ENCODE measurements at places on chromosomes 6 and 20.

DNA sequence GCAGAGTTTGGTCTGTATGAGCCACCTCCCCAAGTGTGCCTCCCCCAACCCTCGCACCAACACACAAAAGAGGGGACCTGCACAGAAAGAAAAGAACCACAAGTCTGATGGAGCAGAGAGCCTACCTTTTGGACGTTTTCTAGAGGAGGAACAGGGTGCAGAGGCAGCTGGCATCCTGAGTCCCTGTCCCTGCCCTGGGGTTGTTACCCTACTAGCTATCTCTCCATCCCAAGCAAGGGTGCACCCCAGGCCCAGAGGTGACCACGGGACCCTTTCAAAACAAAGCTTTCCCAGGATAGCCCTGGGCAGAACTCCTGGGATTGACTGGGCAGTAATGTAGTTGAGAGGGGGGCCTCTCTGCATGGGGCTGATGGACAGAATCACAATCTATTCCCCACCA, 9.7 kb upstream of the MATN4 start:
- DNase-seq: no peak

DNA sequence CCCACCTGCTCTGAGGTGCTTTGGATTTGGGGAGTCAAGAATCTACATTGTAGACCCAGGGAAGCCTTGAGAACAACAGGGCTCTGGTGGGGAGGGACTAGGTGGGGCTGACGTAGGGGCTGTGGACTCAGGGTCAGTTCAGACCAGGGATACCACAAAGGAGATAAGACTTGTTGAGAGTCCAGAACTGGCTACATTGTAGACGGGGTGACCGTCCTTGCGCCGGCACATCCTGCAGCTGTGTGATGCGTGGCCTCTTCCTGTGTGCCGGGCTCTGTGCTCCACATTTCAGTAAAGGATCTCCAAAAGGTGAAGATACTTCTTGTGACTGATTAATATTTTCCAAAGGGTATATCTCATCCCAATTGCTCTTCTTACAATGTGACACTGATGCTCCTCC, 9.8 kb upstream of the TLDC2 start:
- no peak for DNase-seq

DNA sequence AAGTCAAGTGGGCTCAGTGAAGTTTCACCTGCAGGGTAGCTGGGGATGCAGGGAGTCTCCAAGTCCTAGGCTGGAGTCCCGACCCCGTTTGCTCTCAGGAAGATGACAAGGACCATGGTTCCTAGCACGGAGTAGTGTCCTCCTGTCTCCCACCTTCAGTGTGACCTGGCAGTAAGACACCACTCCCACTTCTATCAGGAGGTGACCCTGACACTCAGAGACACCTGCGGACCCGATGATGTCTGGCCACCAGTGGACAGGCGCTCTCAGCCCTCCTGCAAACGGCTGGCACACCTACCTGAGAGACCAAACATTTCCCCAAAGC, 1.1 kb downstream of the SOD2 start:
- no peak for DNase-seq

DNA sequence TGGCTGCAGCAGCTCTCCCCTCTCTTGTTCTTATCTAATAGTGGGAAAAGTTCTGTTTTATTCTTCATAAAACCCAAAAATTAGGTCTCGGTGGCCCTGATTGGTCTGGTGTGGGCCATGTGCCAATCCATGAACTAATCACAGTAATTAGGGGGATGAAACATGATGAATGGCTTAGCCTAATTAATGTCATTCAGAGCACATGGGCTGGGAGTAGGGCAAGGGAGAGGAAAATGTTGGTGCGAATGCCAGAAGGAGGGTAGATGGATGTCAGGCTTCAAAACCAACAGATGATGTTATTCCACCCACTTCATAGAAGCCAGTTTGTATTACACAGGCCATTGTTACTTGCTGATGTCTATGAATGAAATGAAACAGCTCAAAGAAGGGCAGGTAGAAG, 46.5 kb downstream of the PLEKHG1 start:
- DNase-seq: no peak

DNA sequence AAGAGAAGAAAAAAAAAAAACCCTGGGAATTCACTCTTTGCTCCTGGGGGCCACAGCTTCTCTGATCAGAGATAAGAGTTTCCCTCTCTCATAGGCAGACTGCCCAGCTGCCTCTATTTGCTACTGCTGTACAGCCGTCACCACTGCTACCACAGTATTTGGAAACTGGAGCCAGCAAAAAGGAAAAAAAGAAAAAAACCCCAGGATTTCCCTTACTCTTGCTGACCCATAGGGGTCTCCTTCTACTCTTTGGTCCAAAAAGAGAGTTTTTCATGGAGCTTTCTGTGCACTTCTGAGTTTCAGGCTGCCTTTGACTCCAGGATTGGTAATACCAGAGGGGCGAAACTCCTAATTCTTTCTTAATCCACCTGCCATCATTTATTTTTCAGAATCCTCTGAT, 89.7 kb downstream of the MDGA1 start:
- no peak for DNase-seq

GRCh38 chr6:69818223-69818930, 21.6 kb upstream of the LMBRD1 start:
- no peak for DNase-seq

DNA sequence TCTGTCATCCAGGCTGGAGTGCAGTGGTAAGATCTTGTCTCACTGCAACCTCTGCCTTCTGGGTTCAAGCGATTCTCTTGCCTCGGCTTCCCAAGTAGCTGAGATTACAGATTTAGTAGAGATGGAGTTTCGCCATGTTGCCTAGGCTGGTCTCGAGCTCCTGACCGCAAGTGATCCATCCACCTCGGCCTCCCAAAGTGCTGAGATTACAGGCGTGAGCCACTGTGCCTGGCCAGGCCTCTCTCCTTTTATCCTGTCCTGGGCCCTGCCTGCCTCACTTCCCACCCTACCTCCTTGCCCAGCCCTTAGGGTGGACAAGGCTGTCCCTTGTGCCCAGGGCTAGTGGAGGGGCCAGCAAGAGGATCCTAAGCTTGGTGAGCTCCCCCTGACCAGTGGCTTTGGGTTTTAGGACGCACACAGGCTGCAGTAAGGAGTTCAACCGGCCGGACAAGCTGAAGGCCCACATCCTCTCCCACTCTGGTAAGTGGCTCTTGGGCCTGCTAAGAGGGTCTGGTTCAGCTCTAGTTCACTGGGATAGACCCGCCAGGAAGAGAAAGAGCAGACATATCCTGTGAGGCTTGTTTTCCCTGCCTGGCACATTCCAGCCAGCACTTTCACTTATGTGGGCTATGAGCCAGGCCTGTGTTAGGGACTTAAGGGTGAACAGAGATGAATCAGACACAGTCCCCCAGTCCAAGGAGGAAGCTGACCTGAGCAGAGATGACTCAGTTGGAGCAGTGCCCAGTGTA, 21.9 kb upstream of the CHMP4B start:
- no peak for DNase-seq

DNA sequence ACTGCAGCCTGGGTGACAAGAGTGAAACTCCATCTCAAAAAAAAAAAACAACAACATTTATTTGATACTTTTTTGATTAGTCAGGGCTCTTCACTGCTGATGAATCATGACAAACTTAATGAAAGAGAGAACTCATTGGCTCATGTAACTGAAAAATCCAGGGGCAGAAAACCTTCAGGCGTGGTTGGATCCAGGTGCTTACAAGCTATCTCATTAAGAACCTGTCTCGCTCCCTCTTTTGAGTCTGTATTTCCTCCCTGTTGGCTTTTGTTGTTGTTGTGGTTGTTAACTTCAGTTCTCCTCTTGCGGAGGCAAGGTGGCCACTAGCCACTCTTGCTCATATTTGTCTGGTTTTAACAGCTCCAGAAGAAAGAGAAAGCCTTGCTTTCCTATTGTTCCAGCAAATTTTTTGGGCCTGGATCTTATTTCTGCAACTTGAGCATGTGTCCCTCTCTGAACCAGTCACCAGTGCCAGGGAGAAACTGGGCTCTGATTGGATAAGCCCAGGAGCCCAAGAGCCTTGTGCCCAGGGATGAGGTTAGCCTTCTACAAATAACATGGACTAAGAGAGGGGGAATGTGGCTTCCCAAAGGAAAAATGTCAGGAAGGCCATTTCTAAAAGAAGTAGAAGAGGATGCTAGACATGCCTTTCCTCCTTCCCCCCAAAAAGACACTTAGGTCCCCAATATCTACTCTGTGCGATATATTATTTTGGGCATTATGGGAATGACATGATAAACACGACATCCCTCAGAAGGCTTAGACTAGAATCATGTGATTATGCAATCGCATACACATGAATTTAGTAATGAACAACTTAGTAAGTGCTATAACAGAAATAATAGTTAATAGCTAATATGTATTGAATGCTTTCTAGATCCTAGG, 64.5 kb downstream of the PHACTR2 start:
- no peak for DNase-seq

GRCh38 chr6:101401792-101402621, 8.5 kb downstream of the GRIK2 start:
- peak; percentile 58 for DNase-seq

GRCh38 chr20:18359854-18360253, 71.5 kb downstream of the ZNF133 start:
- no peak for DNase-seq

DNA sequence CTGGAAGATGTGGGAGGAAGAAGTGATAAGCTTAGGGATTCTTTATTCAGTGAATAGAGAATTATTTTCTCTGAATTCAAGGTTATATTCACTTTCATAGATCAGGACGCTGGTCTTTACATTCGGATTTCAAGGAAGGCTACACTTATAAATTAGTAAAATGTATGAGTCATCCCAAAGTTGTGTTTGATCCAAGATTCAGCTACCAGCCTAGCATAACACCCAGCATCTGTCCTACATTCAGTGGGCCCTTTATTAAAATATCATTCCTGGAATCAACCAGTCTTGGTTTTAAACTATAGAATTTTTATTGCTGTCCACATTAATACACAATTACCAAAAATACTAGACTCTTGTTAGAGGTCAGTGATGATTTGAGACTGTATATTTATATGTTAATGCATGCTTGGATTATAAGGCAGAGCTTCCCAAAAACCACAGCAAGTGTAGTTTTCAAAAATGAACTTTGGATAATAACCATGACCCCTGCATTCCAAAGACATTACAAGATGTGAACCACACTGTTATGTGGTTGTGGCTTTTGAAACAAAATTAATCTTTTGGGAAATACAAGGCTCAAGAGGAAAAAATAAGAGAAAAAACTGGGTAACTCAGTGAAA, 210.7 kb upstream of the CNR1 start:
- DNase-seq: no peak

- DNase-seq: no peak
Measured at GRCh38 chr6:21752054-21752811, 158.7 kb downstream of the SOX4 start.

GRCh38 chr20:33674294-33675135, at the start of gene NECAB3:
Gene NECAB3, minus strand, starts transcription at chr20:33674428. Its CDS starts 76 bp downstream, at chr20:33674352.
- peak; percentile 59 for DNase-seq

DNA sequence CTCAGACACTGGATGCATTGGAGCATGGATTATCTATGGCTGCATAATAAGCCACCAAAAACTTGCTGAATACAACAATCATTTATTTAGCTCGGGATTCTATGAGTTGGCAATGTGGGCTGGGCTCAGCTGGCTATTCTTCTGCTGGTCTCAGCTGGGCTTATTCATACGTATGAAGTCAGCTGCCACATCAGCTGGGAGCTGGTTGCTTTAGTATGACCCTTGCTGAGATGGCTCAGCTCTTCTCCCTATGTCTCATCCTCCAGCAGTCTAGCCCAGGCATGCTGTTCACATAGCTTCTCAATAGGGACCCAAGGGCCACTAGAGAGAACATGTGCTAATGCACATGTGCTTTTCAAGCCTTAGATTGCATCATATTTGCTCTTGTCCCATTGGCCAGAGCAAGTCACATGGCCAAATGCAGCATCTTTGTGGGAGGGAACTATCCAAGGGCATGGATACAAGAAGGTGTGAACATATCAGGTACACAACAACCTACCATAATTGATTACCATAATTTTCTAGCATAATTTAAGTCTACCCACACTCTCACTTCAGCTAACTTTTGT, 444.6 kb downstream of the KIF16B start:
- no peak for DNase-seq

DNA sequence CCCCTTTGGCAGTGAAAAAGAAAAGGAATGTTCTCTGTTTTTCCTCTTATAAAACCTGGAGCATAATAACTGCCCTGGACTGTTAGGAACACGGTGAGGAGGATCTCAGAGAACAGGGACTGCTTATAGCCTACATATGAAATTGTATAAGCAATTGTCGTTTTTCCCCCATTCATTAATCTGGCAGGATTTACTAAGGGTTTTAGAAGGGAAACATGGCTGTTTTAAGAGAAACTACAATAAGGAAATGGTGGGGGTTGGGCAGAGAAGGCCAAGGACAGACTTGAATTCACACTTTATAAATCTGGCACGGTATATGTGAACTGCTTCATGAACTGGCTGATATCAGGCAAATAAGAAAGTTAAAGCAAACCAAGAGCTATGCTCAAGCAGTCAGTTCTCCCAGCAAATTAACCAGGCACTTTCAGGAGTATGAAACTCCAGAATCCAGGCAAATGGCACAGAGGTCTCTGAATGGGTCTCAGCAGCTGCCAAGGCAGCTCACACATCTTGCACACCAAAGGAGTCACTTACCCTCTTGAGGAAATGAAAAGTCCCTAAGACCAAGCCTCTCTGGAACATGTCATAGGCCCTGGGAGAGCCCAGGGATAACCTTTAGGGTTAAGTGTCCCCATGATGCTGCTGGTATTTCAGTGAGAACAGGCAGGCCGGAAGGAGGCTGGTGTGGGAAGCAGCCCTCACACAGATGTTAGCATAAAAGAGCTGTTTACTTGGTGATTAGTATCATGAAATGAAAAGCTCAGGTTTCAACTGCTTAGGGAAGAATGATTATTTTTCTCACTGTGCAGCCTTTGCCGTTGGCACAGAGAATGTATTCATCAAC, 260.5 kb upstream of the MARCKS start:
- peak; percentile 9 for DNase-seq

DNA sequence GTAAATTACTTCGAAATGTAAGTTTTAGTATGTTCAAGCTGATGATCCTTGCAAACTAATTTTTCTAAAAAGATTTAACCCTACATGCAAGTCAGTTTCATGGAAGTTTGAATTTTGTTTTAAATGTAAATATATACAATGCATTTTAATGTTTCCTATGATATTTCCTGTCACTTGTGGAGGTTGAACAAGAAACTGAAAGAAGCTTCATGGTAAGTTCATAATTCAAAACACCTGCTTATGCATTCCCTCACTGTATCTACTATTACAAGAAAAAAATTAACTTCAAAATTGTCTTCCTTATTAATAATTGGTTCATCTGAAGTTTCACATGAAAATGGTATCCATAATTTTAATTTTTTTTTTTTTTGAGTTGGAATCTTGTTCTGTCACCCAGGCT, 24.8 kb downstream of the KIF6 start:
- no peak for DNase-seq

DNA sequence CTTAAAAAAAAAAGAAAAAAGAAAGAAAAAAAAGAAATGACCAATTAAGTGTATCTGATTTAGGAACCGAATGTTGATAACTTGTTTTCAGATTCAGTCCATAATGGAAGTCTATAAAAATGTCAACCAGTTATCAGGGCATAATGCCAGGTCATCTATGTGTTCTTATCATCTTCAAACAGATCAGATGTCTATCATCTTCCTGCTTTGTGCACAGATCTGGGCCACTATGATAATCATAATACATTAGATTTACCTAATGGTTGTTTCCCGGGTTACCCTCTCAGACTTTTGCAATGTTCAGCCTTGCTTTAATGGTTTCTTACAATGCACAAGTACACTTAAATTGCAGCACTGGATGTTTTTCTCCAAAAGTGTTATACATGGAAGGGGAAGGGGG, 100.6 kb downstream of the NKAIN2 start:
- DNase-seq: no peak

- no peak for DNase-seq
Measured at GRCh38 chr20:57198132-57199072, 68.0 kb downstream of the BMP7 start.

GRCh38 chr20:19024296-19025035, 188.0 kb upstream of the SLC24A3 start:
- DNase-seq: peak; percentile 19

GRCh38 chr6:14601490-14601889, 483.9 kb downstream of the CD83 start:
- DNase-seq: peak; percentile 88
